ENCODE measurements at places on chromosomes 1 and 21.

GRCh38 chr1:29478879-29479278 is 242.6 kb downstream of the PTPRU start:
- DNase-seq, result no peak

DNA sequence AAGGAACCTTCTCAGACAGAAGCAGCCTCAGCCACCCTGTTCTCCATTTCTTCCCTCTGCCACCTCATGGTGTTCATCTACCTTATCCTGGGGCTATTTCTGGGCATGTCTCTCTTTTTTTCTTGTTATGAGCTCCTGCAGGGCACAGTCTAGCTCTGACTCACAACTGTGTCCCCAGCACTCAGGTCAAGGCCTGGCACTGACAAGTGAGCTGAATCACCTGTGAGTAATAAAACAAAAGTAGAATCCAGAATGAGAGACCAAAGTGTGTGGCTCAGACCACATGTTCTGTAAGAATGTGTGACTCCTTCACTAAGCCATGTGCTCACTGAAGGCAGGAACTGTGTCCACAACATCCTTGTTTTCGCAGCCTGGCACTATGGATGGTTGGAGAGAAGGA is 23.2 kb downstream of the C1orf94 start:
- no peak for DNase-seq

DNA sequence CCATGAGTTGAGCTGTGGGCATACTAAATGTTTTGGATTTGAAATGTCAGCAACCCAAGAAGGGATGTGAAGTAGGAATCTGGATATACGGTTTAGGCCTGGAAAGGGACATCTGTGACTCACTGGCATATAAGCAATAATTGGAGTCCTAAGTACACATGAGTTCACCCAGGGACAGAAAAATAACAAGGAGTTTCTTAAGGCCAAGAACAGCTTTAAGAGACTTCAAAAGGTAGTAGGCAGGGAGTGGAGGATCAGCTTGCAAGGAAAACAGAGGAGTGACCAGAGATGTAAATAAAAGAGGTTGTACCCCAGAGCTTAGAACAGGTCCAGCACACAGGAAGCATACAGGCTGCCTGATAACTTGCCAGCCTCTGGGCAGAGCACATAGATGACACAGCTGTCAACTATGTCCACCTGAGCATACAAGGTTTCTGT is 28.1 kb downstream of the TMEM50B start:
- peak; percentile 27 for DNase-seq

- DNase-seq, result no peak
Observed at GRCh38 chr1:234698686-234699085, 88.7 kb upstream of the IRF2BP2 start.

DNA sequence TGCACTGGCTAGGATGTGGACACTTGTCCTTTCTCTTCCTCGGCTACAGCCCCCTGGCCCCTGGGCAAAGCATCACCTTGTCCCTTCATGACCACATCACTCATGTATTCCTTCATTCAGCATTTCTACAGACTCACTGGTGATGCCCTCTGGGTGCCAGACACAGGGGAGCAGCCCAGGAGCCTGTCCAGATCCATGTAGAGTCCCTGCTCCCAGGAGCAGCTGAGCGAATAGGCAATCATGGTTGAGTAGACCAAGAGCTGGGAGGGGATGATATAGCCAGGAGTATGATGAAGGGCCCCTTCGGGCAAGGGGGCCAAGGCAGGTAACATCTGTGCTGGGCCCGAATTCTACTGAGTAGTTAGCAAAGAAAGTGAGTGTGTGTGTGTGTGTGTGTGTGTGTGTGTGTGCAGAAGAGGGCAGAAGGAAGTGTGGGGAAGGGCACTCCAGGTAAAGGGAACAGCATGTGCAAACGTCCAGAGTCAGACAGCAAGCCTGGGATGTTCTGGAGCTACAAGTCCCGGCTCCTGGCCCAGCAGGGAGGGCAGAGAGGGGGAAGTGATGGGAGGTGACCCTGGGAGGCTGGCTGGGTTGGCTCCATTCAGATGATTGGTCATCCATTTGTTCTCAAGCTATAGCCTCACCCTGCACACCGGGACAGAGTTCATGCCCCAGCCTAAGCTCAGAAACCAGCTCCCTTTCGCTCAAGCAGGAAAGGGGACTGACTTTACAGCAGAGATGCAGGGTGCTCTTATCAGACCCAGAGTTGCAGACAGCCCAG is 21.0 kb upstream of the PIK3CD start:
- DNase-seq, result no peak

- DNase-seq, result no peak
Observed at GRCh38 chr1:150678988-150679387, 18.0 kb downstream of the GOLPH3L start.

DNA sequence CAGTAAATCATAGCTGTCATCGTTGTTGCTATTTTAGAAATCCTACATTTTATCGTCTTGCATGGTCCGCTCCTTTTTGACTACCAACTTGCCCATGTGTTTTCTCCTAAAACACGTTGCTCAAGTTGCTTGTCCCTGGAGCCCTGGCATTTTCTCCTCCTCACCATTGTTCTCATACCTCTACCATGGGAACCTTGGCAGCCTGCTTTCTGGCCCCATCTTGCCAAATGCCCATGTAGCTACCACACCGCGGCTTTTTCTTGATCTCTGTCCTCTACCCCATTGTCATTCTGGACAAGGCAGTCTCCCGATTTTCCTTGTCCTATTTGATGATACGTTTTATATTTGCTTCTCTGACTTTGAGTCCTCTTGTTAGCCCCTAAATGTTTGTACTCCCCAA is 50.2 kb downstream of the MRPS6 start:
- no peak for DNase-seq

- DNase-seq, result no peak
Observed at GRCh38 chr1:154888757-154889156, 18.7 kb upstream of the KCNN3 start.

DNA sequence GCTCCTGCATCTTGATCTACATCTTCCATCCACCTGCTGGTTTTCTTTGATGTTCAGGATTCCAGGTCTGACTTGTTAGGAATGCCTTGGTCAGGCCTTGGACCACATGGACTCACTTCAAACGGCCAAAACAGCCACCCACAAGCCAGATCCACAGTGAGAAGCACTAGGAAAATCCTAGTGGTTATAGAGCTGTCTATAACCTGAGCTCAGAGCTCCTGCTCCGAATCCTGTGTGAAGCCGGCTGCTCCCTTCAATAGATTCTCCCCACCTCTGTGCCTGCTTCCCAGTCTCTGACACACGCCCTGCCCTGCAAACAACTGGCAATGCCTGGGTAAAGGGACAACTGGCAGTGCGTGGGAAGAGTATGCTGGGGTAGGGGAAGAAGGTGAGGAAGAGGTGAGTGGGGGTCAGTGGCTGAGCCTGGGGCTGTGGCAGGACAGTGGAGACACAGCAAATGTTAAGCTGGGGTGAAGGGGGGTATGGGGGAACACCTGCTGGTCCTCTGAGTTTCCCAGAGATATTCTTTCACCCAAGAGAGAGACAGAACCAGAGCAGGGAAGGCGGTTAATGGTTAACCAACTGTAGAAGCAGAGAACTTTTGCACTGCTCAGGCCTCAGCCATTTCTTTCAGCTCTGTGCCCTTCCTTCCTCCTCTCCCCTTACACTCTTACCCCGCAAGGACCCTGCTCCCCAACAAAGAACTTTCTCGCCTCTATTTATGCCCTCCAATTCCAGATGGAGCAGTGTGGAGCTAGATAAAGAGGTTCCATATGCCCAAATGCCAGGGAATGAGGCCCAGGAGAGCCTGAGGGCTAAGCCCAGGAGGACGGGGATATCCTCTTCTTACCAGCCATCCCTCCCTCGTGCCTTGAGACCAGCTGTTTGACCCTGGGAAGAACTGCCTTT is 4.5 kb downstream of the PLXNA2 start:
- no peak for DNase-seq

DNA sequence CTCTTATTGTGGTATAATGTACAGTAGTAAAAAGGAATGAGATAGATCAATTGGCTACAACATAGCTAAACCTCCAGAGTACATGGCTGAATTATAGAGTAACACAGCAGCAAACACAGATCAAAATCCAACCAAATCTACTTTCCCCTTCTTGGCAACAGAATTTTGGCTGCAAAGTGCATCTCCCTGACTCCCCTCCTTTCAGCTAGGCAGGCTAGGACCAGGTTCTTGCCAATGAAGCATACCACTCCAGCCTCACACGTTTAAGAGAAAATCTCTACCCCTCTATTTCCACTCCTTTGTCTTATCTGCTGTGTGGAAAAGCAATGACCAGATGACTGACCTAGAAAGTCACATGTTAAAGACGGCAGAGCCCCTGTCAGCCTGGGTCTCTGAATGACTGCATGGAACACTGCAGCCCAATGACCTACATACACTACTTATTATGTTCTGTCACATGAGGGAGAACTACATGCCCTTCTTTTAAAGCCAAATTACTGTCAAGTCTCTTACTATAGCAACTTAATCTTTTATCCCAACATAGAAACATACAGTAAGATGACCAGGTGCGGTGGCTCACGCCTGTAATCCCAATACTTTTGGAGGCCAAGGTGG is 99.1 kb downstream of the HLCS start:
- DNase-seq, result no peak

- DNase-seq, result no peak
Observed at GRCh38 chr21:14366998-14367397, 15.9 kb downstream of the HSPA13 start.

GRCh38 chr1:53951697-53952096 is 5.5 kb downstream of the LRRC42 start:
- DNase-seq, result no peak

- no peak for DNase-seq
Observed at GRCh38 chr1:227912866-227913265, 34.9 kb downstream of the WNT9A start.

All from iris pigment epithelial cell (primary cell).